ENCODE measurements at places on chromosomes 4 and X.

GRCh38 chr4:185803022-185803421 is 9.0 kb downstream of the SORBS2 start:
- DNase-seq, result no peak

DNA sequence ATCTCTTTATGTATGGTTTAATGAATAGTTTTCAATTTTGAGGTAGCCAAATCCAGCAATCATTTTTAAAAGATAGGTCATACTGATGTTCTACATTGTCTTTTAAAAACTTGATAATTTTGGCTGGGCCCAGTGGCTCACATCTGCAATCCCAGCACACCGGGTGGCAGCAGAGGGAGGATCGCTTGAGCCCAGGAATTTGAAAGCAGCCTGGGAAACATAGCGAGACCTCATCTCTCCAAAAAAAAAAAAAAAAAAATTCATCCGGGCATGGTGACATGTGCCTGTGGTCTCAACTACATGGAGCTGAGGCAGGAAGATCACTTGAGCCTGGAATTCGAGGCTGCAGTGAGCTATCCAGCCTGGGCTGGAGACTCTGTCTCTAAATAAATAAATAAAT is 419.8 kb downstream of the GALNTL6 start:
- DNase-seq, result no peak

- DNase-seq, result no peak
Measured at GRCh38 chr4:40388239-40388638, 53.1 kb downstream of the CHRNA9 start.

DNA sequence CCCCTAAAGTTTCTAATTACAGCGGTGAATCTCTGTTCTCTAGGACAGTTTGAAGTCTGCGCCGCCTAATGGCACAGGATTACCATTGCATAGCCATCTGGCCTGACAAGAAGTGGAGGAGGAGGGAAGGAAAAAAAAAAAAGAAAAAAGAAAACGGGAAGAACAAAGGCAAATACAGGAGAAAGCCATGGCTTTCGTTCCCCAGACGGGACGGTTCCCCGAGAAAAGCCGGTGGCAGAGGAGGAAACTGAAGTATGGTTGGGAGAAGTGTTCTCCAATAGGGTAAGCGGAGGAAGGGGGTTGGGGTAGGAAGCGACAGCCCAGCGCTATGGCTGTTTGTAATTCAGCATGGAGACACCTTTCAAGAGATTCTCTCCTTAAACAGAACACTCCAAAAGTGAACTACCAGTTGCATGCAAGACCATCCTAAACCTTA is 80.8 kb downstream of the HMGN5 start:
- peak; percentile 74 for DNase-seq

GRCh38 chrX:100409610-100410590 is at the start of gene PCDH19:
TSS of gene PCDH19 (minus strand) at chrX:100410273. CDS start at chrX:100408597, 1,676 bp downstream.
- DNase-seq, result peak; percentile 40

DNA sequence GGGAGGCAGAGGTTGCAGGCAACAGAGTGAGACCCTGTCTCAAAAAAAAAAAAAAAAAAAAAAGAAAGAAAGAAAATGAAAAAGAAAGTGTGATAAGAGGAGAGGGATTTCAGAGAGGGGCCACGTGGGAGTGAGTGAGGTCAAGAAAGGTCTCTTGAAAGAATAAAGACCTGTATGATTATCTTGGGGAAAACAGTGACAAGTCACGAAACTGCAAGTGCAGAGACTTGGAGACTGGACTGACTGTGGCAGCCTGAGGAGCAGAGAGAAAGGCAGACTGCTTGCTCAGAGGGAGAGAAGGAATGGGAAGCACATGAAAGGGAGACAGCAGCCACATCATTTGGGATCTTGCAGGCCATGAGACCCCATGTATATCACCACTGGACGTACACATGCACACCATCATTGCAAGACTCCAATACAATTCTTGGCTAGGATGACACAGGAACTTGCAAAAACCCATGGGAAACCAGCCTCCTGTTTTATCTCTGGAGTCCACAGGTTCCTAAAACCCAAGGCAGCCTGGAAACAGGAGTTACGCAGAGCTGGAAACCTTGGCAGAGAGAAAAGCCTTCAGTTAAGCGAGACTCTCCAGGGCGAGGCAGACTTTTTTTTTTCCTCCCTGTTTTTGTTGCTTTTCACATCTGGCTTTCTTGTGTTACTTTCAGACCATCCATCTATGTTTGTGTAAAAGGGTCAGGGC is 207.0 kb upstream of the TBL1X start:
- DNase-seq, result no peak

DNA sequence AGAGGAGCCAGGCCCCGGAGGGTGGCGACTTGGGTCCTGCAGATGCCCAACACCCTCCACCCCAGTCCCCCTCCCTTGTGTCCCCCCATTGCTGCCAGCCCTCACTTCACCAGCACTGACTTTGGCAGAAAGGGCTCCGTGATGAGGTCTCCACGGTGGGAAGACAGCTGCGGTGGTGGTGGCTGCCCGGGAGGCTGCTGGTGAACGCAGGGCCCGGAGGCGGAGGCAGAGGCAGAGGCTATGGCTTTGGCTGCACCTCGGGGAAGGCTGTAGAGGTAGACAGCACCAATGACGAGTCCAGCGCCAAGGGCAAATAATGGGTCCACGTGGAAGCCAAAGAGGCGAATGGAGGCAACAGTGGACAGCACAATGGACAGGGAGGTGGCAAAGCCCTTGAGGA is 6.8 kb downstream of the SLC35A2 start:
- DNase-seq, result no peak
